RCC 7860 (cell line): ENCODE measurements at places on chromosomes 7 and 10.

GRCh38 chr7:29231671-29232232 lies 37.2 kb downstream of the CHN2 start:
- DNase-seq = no peak

DNA sequence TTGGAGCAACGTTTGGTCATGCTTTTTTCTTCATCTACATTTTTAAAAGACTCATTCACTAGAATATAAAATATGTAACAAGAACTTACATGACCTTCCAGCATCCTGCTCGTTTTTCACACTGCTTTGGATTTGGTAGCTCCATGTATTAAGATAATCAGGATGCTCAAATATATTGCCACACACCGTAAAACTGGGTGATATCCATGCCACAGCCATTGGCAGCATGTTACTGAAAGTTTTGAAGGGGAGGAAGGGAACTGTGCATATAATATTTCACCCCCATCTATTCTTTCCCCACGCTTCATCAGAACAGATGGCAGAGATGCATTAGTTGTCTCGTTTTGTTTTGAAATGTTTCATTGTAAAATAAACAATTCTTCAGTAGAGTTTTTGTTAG lies 158.2 kb downstream of the RNLS start:
- DNase-seq = no peak

GRCh38 chr10:70479626-70480238 lies 1.2 kb downstream of the PALD1 start:
- DNase-seq = no peak

GRCh38 chr10:95457319-95457886 lies 103.8 kb downstream of the SORBS1 start:
- DNase-seq = no peak

- DNase-seq = no peak
These were observed 149.9 kb downstream of the NEURL1 start for GRCh38 chr10:103643381-103643780.

DNA sequence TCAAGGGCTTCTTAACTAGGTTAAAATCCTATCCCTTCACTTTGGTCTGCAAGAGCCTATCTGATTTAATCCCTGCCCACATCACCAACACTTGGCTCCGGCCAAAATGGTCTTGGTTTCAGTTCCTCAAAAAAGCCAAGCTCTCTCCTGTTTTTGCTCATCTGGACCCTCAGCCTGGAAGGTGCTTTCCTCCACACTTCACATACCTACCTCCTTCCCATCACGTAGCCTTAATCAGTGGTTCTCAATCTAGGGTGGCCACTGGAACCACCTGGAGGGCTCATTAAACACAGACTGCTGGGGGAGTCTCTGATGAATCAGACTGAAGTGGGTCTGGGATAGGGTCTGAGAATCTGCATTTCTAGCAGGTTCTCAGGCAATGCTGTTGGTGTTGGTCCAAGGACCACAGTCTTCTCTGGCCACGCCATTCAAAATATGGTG lies 227.0 kb upstream of the AOAH start:
- no peak for DNase-seq

- peak; percentile 25 for DNase-seq
These were observed 2.1 kb downstream of the MXI1 start for GRCh38 chr10:110209454-110209925.
